ENCODE measurements at places on chromosomes 1 and 21.
A peak's percentile ranks its signal among the peaks of the same experiment; 100 is the strongest.

- no peak for DNase-seq
Observed at GRCh38 chr1:203402152-203402551, 51.2 kb upstream of the FMOD start.

DNA sequence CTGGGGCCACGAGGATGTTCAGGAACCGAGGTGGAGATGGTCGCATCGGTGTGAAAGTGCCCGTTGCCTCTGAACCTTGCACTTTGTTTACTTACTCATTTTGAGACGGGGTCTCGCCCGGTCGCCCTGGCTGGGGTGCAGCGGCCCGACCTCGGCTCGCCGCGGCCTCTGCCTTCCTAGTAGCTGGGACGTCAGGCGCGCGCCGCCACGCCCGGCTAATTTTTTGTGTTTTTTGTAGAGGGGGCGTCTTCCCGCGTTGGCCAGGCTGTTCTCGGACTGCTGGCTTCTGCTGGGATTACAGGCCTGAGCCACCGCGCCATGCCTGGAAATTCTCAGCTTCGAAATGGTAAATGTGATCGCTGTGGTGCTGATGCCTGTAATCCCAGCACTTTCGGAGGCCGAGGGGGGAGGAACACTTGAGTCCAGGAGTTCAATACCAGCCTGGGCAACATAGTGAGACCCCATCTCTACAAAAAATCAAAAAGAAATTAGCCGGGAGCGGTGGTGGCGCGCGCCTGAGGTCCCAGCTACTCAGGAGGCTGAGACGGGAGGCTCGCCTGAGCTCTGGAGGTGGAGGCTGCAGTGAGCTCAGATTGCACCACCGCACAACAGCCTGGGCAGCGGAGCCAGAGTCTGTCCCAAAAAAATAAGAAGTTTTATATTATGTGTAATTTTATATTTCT is 684 bp upstream of the MRPL20 start:
- peak; percentile 20 for DNase-seq

DNA sequence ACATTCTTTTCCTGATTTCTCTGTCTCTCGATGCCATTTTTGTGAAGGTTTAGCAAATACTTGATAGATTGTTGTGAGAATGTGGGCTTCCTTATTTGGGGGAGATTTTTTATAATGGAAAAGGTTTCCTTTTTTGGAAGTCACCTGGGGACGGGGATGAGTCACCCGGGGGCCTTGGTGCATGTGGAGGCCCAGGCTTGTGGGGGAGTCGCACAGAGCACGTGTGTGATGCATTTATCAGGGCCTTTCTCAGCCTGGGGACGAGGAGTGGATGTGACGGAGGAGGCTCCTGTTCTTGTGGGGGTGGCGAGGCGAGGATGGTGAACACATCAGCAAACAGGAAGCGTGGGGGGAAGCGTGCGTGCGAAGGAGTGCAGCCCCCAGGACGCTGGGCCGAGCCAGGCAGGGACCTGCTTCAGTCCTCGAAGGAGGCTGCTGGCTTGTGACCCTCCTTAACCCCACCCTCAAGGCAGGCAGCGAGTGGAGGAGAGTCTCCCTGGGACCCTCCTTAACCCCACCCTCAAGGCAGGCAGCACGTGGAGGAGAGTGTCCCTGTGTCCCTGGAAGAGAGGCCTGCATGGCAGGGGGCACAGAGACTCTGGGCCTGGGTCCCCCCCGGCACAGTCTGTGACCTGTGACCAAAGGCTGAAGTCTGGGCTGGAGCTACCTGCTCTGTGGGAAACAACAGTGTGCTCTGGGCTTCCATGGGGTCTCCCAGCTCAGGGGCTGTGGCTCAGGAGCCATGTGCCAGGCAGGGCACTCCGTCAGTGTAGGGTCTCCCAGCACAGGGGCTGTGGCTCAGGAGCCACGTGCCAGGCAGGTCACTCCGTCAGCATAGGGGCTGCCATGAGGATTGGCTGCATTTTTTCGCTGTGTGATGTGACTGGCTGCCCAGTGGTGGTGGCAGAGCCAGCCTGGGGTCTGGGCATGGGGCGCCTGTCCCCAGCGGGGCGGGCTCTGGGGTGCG is 57.2 kb downstream of the AGPAT3 start:
- peak; percentile 40 for DNase-seq

DNA sequence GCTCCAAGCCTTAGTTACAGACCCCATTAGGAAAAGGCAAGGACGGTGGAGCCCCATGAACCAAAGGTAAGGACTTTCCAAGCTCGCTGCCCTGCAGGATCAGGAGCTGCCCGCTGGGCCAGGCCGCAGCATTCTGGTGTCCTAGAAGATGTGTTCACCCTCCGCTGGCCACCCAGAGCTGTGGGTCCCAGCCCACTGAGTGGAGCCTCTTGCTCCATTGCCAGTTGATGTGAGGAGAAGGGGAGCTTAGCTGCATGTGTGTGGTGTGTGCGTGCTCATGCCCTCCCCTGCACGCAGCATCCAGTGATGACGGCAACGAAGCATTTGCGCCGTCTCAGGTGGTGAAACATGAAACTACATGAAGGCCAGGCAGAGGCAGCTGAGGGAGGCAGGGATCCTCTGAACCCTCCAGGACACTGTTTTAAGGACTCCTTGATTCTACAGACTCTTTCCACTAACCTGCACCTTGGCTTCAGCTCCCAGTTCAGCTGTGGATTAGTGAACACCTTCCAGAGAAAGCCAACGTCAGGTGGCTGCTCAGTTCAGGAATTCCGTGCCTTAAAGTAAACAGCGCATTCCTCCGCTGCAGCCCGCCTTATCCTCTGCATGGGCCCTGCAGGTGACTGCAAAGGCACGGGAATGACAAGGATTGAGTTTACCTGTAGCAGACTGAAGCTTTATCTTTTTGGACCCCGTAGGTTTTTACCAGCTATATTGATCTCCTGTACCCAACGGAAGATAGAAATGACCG is 48.7 kb downstream of the SMYD2 start:
- no peak for DNase-seq

DNA sequence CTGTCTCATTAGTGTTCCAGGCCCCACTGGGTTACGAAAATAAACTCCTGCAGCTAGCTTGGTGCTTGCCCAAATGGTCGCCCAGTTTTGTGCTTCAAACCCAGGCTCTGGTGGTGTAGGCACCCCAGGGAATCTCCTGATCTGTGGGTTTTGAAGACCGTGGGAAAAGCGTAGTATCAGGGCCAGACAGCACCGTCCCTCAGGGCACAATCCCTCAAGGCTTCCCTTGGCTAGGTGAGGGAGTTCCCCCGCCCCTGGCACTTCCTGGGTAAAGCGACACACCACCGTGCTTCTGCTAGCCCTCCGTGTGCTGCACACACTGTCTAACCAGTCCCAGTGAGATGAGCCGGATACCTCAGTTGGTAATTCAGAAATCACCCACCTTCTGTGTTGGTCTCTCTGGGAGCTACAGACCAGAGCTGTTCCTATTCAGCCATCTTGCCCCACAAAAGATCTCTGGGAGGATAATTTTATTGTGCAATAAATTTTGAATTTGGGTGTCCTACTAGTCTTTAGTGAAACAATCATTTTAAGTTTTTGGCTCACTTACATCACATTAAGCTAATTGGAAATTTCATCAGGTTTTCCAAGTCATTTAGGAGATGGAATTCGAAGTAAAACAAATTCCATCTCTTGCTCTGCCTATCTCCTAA is 9.4 kb upstream of the SLC25A24 start:
- DNase-seq, result no peak

DNA sequence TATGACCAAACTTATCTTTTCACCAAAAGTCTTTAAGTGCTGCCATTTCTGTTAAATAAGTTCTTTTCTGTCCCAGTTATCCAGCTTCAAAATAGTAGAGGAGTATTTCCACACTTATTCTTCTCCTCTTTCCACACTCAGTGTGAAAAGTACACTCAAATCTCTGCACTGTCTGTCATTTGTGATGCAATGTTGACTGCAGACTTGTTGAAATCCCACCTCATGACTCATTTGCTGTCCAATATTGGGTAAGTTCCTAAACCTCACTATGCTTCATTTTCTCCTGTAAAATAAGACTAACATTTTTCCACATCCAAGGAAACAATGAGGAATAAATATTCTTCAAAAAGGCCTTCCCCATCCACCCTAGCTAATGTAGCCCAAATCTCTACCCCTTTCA is 17.5 kb downstream of the LRRIQ3 start:
- DNase-seq, result no peak

GRCh38 chr21:42852925-42853570 is 26.3 kb downstream of the WDR4 start:
- no peak for DNase-seq

DNA sequence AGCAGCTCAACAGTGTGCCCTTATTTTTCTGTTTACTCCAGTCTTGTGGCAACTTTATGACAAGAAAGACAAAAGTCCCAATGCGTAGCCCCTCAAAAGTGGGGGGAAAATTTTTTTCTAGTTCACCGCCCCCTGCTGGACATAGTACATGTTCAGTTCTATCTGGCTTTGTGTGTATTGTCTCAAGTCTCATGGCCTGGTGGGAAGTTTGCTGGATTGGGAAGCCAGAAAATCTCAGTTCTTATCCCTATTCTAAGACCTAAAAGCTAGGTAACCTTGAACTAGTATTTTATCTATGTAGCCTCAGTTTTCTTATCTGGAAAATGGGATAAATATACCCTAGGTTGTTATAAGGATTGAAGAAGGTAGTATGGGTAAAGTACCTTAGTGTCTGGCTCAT is 55.8 kb upstream of the LDLRAP1 start:
- DNase-seq, result no peak

GRCh38 chr1:6446665-6447015 is 19.3 kb downstream of the TNFRSF25 start:
- DNase-seq, result no peak

DNA sequence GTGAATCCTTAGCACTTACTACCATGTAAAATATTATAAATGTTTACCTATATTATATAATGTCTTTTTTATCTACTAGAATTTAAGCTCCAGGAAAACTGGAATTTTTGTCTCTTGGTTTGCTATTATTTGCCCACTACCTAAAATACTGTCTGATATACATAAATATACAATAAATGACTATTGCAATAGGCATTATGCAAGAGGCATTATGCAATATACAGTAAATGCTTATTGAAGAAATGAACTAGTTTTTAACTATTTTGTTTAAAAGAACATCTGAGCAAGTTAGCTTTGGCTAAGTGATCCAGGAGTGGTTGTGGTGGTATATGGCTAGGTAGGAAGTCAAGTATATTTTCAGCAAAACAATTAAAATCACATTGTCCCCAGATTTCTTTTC is 640.2 kb upstream of the PKN2 start:
- DNase-seq, result no peak

- DNase-seq, result peak; percentile 50
Observed at GRCh38 chr1:101136739-101137138, 100.1 kb upstream of the S1PR1 start.

DNA sequence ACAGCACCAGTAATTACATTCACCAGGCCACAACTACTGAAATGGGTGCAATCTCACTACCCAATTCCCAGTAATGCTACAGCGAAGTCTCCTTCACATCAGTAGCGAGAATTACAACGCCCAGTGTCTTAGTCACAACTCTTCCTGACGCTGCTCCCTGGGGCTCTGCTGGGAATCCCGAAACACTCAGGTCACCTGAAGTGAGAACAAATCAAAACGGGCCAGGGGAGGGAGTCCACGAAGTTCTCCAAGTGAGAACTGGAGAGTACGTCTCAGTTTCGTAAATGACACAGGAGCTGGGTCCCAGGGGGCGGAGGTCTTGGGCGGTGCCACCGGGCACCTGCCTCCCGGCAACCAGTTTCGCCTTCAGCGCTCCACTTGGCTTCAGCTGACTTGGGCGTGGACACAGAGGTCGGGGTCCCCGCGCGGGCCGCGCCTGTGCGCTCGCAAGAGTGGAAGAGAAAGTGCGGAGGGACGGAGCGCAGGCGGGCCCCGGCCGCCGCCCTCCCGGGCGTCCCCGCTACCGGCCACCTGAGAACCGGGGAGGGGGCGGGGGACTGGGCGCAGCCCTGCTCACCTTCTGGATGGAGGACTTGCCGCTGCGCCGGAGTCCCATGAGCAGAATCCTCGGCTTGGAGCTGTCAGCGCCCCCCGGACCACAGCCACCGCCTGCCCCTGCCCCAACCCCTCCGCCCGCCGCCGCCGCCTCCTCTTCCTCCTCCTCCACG is 575 bp downstream of the RRAGC start:
- peak; percentile 54 for DNase-seq

- DNase-seq, result no peak
Observed at GRCh38 chr1:12734651-12735050, 11.3 kb upstream of the CFAP107 start.

GRCh38 chr1:205225901-205226765 is 1.6 kb upstream of the TMCC2 start:
- no peak for DNase-seq

DNA sequence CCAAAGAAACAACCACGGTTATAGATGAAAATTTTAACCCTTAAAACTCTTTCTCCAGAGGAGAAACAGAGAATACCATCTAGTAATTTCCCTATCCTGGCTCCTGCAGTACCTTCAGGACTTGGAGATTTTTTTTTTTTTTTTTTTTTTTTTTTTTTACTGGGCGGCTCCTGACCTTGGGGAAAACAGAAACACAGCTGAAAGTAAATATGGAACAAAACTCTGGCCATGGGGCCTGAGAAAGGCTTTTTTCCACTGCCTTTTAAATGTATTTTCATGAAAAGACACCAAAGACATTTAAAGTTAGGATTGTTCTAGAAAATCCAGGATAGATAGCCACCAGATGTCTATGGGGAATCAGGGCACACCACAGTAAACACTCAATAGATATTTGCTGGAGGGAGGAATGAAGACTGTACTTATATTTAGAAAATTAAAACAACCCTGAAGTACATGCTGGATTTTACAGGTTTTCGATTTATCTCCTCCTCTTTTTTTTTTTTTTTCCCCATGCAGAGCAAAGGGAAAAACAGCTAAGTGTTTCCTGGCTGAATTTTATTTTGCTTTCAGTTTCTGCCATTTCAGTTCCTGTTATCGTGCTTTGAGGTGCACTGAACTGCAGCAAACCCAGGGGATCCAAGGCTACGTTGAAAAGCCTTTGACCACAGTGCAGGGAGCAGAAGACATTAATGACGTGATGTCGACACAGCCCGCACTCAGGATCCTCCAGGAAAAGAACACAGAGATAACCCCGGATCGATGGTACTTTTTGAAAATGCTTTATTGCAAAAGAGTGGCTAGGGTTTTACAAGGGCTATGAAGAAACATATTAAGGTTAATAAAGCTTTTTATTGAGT is 35.7 kb upstream of the CNN3 start:
- peak; percentile 11 for DNase-seq

- DNase-seq, result no peak
Observed at GRCh38 chr1:26949926-26950319, 10.3 kb downstream of the KDF1 start.

- DNase-seq, result no peak
Observed at GRCh38 chr1:116506132-116507004, 64.5 kb downstream of the CD58 start.

Measured in T-helper 2 cell treated with Interferon-gamma antibody and Interleukin-4, amounts not matched to agents 5 μg/mL and 100 μg/mL, for 36 hours (primary cell).